ENCODE measurements at places on chromosomes 2 and 18.

GRCh38 chr2:134296301-134296700 is 42.4 kb downstream of the MGAT5 start:
- DNase-seq: no peak

DNA sequence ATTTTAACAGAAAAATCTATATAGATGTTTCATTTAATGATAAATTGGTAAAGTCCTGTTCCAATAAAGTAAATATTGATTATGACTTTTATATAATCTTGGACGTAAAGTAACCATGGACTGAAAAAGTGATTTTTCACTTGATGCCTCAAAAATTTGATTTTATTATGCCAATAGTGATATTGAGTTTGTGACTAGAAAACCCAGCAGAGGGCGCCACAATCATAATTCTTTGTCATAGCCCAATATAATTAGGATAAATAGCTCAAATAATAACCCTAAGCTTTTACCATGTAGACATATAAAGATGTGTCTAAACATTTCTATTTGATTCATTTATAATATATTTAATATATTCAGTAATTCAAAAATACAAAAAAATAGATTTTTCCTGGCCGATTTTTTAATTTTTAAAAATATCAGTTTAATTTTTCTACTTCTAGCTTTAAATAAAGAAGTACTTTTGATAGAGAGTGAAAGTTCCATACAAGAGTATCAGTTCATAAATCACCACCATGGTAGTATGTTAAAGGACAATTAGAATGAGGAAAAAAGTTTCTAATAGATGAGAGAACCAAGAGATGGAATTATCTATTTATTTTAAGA is 30.7 kb downstream of the CAMKMT start:
- no peak for DNase-seq

- DNase-seq: no peak
These were observed 317.0 kb downstream of the AGAP1 start for GRCh38 chr2:235810846-235811245.

- DNase-seq: no peak
These were observed 5.8 kb upstream of the SEMA4C start for GRCh38 chr2:96875498-96876268.

Data from cortex of kidney (tissue), 1 donor.